ENCODE measurements at places on chromosomes 6 and 20.

- no peak for DNase-seq
Observed at GRCh38 chr20:55186228-55186627, 710.8 kb downstream of the DOK5 start.

- DNase-seq, result no peak
Observed at GRCh38 chr6:31791324-31792089, 4.0 kb downstream of the VARS1 start.

DNA sequence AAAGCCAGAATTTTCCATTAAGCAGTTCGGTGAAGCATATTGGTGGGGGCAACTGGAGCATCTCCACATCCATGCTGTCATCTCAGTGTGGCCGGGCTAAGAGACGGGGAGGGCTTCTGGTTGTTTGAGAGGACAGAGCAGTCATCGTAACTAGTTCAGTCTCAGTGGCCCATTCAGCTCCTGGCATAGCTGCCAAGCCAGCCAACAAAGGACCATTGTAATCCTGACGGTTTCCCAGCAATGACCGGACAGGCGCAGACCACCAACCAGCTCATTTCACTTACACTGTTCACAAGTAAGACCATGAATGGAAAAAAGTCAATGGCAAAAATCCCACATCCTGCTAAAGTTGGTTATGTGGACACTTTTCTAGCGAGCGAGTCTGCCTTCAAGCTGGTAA lies 14.9 kb upstream of the HDDC2 start:
- no peak for DNase-seq

- no peak for DNase-seq
Observed at GRCh38 chr6:100452998-100453397, 11.7 kb downstream of the SIM1 start.

- DNase-seq, result no peak
Observed at GRCh38 chr6:37454420-37455140, 21.6 kb downstream of the CMTR1 start.

DNA sequence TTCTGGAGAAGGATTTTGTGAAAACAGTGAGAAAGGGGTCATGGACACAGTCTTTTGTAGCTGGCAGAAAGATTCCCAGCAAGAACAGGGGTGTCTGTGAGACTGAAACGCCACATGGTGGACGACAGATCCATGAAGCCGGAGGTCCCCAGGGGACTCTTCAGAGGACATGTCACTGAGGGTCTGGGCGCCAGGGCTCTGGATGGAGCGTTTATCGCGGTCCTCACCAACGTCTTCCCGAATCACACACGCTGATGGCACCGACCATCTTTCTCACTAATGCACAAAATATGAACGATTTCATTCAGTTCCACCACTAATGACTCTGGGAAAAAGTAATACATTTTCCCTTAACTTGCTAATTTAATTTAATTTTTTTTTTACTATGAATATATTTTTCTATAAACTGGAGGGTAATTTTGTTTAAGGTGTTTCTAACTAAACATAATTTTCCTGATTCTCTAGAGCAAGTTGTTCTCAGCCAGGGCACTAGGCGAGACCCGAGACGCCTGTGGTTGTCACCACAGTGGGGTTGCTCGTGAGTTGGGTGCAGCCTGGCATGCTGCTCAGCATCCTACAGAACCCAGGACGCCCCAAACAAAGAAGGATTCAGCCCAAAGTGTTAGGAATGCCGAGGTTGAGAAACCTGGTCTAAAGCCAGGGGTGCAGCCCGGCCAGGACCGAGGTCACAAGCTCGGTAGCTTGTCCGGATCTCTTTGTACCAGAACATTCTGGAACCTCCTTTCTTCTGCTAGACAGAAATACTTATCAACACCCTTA lies 306.2 kb downstream of the TAF4 start:
- DNase-seq, result no peak

- no peak for DNase-seq
Observed at GRCh38 chr6:72552938-72553337, 68.9 kb upstream of the KCNQ5 start.

DNA sequence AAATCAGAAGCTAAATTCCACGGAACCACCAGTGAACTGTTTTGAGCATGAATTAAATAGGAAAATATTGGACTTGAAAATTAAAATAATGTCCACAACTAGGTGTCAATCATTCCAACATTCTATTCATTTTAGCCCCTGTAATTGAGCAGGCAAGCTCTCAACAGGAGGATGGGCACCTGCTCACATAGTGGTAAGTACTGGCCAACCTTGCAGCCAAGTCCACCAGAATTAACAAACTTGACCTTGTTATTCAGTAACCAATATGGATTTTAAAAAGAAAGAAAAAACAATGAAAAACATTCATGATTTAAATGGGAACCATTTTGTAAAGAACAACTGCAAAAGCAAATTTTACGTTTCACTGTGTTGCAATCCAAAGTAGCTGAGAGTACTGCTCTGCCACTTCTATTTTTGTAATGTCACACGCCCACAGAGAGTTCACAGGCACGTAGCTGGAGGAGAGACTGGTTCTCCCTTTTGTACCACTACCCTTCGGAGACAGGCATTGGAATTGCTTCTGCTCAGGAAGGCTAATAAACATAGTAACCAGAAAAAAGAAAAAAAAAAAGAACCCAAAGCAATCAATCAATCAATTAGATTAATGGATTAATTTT lies 75.2 kb upstream of the F13A1 start:
- no peak for DNase-seq

GRCh38 chr6:82025271-82025670 lies 222.3 kb downstream of the IBTK start:
- DNase-seq, result no peak

All from SHP77 treated with DMSO at 0.1 percent for 48 hours (cell line).